RPMI7951 (cell line): ENCODE measurements at places on chromosomes 7 and 10.

DNA sequence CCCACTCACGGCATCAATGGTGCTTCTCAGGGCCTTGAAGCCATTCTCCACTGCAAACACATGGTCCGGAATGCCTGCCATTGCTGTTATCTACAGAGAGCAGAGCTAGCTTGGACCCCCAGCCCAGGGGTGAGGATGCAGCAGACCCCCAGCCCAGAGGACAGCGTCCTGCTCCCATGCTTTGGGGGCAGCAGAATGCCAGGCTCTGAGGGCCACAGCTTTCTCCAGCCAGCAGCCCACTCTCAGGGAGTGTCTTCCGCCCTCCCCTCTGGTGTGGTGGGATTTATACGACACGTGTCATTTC, 48.1 kb upstream of the MSMB start:
- no peak for DNase-seq

- DNase-seq = no peak
These were observed 72.3 kb downstream of the PRPF18 start for GRCh38 chr10:13658871-13659685.

- no peak for DNase-seq
These were observed 1.2 kb downstream of the MNX1 start for GRCh38 chr7:157009170-157009777.

DNA sequence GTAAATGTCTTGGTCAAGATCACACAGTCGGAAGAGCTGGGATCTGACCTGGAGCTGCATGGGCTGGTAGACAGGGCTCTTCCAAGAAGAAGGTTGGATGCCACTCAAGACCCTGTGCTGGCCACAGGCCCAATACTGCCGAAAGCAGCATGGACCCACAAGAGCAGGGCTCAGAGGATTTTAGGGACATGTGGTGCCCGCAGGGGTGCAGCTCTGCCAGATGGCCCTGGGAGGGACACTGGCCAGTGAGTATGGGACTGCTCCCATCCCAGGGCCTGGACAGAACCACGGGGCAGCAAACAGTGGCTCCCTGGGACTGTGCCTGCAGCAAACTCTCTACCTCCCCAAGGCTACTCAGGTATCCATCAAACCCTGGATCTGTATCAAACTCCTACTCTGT, 12.4 kb downstream of the MAT1A start:
- no peak for DNase-seq

- DNase-seq = no peak
These were observed 7.6 kb downstream of the ADARB2 start for GRCh38 chr10:1729751-1730150.
